IPS DF 19.7 (cell line): ENCODE measurements at places on chromosomes 1 and 21.

GRCh38 chr1:225467193-225468020, 39.6 kb upstream of the LBR start:
- no peak for DNase-seq

GRCh38 chr1:114703242-114703641, 7.9 kb upstream of the AMPD1 start:
- no peak for DNase-seq

- DNase-seq = no peak
Measured at GRCh38 chr1:234827181-234827580, 217.2 kb upstream of the IRF2BP2 start.

DNA sequence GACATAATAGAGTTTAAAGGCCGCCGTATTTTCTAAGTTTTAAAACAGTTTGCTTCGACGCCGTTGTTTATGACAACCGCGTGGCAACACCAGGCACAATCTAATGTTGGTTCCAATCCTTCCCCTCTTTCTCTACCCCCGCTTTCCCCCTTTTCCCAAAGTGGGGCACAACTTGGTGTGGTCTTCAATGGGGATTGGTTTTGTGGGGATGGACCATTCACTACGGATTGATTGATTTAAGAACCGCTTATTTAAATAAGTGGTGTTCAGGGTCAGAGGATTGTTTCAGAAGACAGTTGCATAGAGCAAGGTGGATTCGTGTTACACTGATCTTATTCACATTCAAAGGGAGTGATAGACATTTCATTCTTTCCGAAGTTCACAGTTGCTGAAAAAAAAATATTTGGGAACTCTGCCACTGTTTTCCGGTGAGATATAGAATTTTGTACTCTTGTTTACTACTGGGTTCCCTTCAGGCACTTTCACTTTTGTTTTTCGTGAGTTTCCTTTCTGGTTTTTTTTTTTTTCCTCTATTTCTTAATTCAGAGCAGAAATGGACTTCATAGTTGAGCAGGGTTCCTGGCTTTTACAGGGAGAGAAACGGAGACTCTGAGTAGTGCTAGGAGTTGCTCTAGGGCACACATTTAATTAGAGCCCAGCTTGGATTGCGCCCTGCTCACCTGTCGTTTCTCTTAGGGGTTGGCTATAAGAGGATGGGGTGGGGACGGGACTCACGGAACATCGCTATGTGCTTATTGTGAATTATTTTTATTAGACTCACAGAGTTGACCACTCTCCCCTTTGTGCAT, 79.6 kb upstream of the AK4 start:
- no peak for DNase-seq

DNA sequence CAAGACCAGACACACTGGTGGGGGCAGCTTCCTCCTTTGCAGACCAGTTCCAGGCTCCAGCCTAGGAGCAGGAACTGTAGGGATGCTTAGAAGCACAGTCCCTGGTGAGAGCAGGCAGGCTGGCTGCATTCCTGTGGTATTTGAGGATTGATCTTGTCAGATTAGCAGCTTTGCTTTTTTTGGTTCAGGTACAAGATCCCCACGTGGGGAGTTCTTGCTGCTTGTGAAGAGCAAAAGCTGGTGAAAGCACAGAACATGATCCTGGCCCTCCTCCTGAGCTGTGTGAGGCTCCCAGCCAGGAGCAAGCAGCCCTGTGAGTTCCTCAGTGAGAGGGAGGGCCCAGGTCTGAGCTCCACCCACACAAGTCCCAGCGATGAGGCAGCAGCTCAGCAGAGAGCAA, 75.3 kb upstream of the ARTN start:
- DNase-seq = no peak
